Stimulated activated CD4-positive, alpha-beta T cell treated with anti-CD3 and anti-CD28 coated beads, Interleukin-4, amount 100 ng/mL, for 24 hours (primary cell): ENCODE measurements at places on chromosomes 6 and 20.

DNA sequence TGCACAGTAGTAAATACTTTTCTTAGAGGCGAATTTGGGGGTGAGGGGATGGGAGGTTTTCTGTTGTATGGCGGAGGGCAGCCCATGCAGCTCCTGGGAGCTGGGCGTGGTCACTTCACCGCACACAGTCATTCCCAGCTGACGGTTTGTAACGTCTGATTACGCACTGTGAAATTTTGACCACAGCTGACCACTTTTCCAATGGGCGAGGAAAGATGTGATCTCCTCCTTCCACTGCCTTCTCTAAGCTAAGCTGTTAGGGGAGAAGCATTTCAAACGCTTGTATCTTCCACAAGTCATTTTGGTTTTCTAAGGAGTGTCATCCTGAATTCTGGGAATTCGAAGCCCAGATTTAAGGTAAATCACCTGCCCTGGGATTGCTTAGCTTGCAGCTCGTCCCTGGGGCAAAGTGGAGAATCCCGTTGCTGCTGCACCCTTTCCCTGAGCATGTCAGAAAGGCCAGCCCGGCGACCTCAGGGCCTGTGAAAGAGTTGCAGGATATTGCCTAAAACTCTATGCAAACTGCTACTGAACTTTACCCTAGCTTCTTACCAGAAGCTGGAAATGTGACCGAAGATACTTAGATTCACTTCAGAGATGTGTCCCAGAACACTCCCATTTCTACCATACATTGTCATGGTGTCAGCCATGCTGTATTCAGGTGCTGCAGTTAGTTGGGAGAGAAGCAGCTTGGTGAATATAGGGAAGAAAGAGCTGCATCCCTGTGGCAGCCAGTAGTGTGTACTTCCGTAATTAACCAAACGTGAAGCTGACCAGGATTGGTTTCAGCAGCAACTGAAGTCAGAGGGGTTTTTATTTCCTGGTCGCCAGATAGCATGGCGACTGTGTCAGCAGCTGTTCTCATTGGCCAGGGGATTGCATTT is 58.9 kb downstream of the RREB1 start:
- no peak for DNase-seq

GRCh38 chr20:49915380-49916145 is at the start of gene SPATA2:
Gene SPATA2 (minus strand): TSS chr20:49915529. CDS start chr20:49908490, 7,039 bp downstream.
- peak; percentile 94 for DNase-seq

DNA sequence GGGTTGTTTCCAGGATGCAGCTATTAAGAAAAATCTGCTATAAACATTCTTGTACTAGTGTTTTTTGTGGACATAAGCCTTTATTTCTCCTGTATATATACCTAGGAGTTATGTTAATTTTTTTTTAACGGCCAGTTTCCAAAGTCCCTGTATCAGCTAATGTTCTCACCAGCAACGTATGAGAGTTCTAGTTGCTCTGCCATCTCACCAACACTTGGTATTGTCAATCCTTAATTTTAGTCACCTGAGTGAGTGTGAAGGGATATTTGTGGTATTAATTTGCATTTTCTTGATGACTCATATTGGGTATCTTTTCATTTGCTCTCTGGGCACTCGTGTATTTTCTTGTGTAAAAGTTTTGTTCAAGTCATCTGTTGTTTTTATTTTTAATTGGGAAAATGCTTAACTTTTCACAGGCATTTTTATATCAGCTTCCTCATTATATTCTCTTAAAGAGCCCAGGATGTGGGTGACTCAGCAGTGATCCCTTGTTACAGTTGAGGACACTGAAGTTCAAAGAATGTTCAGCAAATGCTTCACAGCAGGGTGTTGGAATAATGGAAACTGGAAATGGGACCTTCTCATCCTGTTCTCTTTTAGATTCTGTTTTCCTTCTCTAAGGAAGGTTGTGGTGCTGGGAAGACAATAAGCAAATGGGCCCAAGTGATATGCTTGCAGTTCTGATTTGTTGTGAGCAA is 211.7 kb upstream of the PRND start:
- no peak for DNase-seq

DNA sequence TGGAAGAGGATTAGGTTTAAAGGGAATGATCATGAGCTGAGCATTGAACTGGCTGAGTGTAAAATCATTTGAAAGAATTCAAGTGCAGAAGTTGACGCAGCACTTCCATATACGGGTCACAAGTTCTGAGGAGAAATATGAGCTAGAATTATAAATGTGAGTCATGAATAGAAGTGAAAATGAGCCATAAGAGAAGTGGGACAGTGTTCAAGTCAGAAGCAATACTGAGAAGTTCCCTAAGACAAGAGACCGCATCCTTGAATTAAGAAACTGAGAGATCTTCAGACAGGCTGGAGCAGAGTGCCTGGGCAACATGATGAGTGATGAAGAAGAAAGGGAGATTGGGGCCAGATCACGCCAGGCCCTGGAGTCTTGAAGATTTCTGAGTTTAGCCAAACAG is 209.7 kb downstream of the TBX18 start:
- no peak for DNase-seq

DNA sequence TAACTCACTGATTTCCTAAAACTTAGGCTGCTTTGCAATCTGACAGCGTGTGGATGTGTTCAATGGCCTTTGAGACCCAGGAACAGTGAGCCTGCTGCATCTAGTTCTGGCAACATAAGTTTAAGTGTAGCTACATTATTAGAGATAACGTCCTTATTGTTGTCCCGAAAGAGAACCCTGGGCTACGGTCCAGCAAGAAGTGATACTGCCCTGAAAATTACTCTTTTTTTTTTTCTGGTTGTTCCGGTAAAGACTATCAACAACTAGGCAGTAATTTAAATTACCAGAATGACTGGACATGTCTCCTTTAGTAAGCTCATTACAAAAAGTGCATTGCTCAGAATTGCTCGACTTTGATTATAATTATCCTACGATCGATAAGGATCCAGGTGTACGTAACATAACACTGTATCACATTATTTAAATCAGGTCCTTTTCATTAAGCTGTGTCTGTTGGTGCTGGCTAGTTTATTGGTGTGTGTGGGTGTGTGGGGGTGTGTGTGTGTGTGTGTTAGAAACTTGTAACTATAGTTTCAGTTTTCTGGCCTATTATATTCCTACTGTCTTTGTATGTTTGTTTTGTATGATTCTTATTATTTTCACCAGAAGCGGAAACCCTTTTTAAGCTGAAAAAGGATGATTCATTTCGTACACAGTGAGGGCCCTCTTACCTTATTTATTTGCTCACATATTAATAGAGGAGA is 3.0 kb downstream of the TSHZ2 start:
- peak; percentile 64 for DNase-seq

- no peak for DNase-seq
Observed at GRCh38 chr20:59461526-59461925, 142.8 kb upstream of the PHACTR3 start.

GRCh38 chr6:30483677-30484279 is 5.5 kb upstream of the HLA-E start:
- peak; percentile 62 for DNase-seq

- DNase-seq, result no peak
Observed at GRCh38 chr20:13898012-13898612, 92.3 kb downstream of the SEL1L2 start.
